ENCODE measurements at places on chromosomes 3 and 15.

DNA sequence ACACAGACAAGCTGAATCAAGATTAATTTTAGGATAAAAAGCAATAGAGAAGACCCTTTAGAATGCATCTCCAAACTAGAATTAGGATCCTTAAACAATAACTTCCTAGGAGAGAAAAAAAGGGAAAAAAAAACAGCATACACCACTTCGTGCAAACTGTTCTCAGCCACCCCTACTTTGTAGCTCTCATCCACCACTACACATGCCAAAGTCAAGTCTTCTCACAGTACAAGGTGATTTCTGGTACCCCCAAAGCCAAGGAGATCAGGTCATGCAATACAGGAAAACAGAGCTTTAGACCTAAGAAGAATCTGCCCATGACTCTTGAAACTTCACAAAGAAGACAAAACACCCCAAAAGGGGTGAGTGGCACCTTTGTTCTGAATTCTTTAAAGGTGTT is 166.9 kb downstream of the SUCNR1 start:
- no peak for DNase-seq

GRCh38 chr15:71110405-71111180 is 4.7 kb upstream of the THSD4 start:
- DNase-seq: no peak

DNA sequence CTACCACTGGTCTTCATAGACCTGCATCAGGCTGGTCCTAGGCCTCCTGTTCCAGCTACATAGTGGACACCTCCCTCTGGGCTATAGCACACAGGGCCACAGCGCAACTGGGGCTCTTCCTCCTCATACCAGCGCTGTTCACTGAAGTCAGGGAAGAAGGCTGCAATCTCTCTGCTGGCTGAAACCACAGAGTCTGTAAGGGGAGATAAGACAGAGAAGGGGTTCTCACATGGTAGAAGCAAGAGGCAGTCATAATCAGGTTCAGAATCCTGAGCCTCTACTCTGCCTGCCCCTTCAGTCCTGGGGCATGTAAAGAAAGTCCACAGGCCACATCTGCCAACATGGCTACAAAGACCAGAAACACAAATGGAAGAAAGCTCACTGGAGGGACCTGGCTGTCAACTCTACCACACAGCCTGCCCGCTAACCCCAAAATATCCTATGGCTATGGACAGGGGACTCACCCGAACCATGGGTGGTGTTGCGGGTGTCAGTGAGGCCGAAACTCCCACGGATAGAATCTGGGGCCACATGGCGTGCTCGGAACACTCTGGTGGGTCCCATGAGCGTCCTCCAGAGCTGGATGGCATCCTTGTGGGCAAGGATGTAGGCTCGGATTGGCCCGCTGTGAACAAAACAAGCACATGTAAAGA is 38.7 kb downstream of the SPINK8 start:
- DNase-seq: no peak

- DNase-seq: no peak
Observed at GRCh38 chr3:106631373-106632108, 745.7 kb upstream of the CCDC54 start.

GRCh38 chr3:81270603-81271379 is 490.7 kb downstream of the GBE1 start:
- DNase-seq: no peak

DNA sequence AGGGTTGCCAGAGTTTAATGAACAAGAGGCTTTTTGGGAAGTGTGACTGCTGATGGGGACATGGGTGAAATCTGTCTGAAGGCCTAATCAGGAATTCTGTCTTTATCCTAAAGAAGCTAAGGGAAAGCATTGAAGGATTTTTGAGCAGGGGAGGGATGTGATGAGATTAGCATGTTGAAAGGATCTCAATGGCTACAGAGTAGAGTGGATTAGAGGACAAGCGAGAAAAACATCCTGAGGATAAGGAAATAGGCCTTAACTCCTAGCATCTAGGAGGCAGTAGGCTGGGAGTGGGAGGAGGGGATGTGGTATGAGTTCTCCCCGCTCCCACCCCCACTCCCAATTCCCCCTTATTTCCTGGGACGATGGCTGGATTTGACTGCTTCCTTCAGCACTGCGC is 35.1 kb upstream of the SNTN start:
- no peak for DNase-seq

GRCh38 chr3:119219069-119219468 is 21.6 kb downstream of the B4GALT4 start:
- peak; percentile 84 for DNase-seq

- DNase-seq: no peak
Observed at GRCh38 chr15:29550834-29551465, 271.3 kb downstream of the TJP1 start.

DNA sequence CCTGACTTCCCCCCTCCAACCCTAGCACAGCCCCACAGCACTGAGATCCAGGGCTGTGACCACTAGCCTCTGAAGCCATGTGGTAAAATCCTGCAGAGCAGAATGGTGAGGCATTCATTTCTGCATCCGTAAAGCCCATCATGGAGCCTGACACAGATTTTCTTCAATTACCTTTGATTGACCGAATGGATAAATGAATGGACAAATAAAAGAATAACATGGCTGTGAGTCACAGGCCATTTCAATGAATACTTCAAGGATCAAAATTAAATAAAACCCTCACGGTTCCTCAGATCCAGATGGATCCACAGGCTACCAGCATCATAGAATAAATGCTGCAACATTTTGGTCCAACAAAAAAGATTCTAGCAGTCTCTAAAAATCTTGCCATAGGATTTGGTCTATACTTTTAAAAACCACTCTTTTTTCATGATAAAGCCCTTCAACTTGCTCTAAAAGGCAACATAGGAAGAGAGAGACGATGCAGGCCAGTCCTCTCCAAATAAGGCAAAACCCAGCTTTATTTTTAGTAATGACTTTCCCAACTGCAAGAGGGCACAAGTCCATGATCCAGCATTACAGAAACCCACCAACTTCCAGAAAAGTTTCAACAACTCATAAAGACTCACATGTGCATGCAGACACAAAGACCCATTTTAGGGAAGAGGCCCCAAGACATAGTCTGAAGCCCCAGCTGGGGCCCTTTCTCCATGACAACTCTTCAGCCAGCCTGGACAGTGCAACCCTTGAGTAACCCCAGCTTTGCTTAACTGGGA is 52.4 kb upstream of the MRPS22 start:
- DNase-seq: no peak

GRCh38 chr15:88264622-88265021 is 8.1 kb upstream of the NTRK3 start:
- no peak for DNase-seq

DNA sequence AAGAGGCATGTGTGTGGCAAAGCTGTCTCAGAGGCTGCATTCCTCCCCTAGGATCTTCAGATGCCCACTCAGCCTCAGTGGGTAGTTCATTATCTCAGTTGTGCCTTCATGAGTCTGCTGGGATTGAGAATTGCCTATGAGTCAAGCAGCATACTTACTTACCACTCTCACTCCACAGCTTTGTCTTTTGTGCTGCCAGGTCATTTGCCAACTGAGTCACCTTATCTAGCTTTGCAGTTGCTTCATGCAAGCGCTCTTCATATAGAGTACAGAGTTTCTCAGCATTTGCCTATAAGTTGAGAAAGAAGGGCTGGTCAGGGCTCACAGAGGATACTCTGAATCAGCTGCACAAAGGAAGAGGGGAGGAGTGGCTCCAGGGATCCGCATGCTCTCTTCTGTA is 89.5 kb downstream of the MYH15 start:
- DNase-seq: no peak

DNA sequence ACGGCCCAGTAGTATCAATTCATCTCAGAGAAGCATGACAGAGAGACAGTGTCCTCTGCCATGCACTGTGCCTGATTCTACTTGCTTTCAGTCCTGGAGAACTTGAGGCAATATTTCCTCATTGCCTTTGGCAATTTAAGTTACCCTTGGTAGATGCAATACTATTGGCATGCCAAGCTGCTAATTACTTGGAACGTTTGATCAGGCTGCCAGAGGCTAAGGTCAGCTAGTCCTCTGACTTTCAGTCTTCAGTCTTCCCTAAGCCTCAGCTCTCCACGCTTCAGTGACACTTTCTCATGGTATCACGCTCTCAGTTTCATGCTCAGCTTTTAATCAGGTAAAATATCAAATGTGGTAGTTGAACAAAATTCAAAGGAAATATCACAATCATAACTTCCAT is 13.1 kb upstream of the OSBPL11 start:
- DNase-seq: no peak

DNA sequence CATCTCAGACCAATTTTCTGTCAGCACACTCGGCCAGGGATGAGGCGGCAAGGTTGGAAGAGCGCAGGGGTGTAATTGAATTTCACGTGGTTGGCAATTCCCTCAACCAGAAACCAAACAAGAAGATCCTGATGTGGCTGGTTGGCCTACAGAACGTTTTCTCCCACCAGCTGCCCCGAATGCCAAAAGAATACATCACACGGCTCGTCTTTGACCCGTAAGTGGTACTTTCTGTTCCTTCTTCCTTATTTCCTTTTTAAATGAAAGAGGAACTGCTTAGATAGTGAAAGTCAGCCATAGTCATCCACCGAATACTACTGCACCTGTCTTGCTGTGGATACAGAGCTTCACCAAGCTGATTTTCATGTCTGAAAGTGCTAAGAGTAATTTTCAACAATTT is 60.1 kb downstream of the SGO1 start:
- no peak for DNase-seq

DNA sequence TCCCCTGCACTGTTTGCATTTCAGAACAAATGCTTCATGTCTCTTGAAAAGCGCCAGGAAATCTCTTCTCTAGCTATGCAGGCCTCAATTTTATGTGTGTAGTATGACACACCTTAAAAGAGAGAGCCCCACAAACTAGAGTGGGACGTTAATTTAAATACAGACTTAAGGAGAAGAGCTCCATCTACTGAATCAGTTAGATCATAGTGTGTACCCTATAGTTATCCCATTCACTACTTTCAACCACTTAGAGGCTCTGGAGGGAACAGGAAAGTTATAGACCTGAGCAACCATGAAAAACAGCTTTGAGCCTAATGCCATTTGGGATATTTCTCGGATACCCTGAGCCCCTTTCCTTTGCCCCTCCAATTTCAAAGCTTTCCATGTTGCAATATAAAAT is 153.7 kb downstream of the TIGIT start:
- no peak for DNase-seq

GRCh38 chr3:17808994-17809393 is 66.6 kb upstream of the TBC1D5 start:
- no peak for DNase-seq

- peak; percentile 18 for DNase-seq
Observed at GRCh38 chr3:41200669-41201021, 1.3 kb downstream of the CTNNB1 start.

DNA sequence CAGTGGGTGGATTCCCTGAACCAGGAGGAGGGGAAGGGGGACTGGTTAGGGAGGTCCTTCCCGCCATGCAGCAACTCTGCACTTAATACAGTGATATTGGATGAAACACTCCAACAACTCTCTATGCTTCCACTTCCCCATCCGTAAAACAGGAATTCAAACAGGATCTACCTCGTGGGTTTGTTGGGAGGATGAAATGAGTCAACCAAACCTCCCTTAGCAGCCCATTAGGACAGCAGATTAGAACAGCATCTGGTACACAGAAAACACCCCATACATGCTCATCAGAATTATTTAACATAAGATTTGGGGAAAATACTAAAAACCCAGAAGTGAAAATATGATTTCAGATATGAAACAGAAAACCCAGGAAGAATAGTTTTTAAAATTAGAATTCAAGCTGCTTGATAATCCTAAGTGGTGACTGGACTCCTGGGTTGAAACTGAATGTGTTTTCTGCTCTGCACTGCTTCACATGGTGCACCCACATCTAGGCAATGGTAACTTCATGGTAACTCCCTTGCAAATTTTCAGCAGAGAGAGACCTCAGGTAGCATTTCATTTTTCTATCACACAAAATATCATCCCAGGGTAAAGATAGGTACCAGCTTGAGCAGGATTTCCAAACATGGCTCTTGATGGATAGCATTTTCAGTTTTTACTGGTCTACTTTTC is 326.8 kb upstream of the FRG2C start:
- no peak for DNase-seq

DNA sequence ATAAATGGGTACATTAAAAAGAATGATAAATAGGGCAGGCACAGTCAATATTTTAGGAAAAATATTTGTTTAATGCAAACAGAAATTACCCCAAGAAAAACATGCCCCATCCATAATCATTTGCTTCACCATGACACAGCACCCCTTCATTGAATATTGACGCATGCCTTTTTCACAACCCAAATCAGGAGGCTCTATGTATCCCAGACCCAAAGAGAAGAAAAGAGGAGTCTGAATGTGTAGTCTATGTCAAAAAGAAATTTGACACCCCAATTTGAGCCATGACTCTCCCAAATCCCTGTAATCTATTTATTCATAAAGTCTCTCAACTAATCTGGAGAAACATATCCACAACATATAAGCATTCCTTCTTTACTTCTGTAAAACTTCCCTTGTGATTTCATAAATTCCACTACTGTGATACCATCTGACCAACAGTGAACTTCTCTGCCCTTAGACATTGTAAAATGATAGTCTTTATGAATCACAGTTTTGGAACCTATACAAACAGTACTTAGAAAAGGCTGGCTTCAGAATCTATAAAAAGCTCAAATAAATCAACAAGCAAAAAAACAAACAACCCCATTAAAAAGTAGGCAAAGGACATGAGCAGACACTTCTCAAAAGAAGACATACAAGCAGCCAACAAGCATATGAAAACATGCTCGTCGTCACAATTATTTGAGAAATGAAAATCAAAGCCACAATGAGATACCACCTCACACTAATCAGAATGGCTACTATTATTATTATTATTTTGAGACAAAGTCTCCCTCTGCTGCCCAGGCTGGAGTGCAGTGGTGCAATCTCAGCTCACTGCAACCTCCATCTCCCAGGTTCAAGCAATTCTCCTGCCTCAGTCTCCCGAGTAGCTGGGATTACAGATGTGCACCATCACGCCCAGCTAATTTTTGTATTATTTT is 53.4 kb upstream of the XRN1 start:
- no peak for DNase-seq
